ENCODE measurements at places on chromosomes 6 and 20.
A peak's percentile ranks its signal among the peaks of the same experiment; 100 is the strongest.

DNA sequence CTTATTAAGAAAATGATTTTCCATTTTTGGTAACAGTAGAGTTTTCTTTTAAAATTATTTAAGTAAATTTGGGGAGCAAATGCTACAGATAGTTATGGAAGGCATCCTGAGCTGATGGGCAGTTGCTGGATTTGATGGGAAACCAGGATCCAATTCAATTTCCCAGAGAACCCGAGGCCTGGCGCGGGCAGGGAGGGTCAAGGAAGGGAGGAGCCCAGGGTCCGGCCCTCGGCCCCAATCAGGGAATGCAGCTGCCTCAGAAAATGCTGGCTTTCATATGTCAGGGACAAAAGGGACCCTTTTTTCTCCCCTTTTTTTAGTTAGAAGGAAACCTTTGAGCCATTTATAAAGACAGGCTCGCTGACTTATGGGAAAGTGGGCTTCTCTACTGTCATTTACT lies 42.1 kb downstream of the CTCFL start:
- DNase-seq = no peak

DNA sequence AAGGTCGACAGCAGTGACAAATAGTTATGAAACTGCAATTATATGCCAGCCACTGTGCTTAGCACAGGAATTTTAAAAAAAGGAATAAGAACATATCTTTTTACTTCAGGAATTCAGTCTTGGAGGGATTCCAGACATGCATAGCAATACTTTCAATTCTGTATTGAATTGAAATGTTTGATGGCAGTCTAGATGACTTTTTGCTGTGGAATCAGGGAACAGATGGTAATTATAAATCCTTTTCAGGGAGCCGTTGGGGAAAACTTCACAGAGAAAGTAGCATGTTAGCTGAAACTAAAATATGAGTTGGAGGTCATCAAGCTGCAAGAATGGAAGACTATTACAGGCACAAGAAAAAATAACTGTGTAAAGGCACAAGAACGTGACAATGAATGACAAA lies 74.8 kb downstream of the IMPG1 start:
- no peak for DNase-seq

- DNase-seq = peak; percentile 63
Observed at GRCh38 chr6:27019651-27020552, 227.6 kb upstream of the PRSS16 start.

DNA sequence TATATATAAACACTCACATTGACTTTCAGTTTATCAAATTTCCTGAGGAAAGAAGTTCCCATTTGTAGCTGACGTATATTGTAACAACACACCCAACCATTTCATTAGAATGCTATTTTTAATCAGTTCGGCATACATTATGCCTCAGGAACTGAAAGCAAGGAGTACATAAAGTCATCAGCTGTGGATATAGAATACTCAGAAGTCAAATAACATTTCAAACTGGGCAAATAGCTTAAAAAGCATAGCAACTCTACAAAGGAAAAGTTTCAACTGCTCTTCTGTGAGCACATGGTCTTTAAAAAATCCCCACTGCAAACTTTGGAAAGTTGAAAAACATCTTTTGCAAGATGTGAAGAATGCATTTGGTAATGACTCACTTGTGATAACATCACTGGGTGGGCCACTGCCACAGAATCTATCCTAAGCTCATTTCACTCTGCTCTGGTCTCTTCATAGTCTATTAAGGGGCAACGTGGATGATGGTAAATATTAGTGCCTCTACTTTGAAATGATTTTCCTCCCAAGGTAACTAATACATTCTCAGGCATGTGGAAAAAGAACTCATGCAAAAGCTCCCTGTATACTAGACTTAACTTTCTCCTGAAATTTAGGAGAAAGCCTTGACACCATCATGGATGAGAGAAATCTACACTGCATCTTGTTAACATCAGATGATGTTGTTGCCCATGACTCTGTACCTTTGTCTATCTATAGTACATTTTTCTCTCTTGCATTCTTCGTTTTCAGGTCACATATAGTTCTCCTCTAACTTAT lies 49.2 kb downstream of the FYN start:
- peak; percentile 37 for DNase-seq

GRCh38 chr20:18414140-18414539 lies 52.7 kb downstream of the DZANK1 start:
- DNase-seq = no peak

- no peak for DNase-seq
Observed at GRCh38 chr6:111524735-111525134, 41.7 kb upstream of the REV3L start.

DNA sequence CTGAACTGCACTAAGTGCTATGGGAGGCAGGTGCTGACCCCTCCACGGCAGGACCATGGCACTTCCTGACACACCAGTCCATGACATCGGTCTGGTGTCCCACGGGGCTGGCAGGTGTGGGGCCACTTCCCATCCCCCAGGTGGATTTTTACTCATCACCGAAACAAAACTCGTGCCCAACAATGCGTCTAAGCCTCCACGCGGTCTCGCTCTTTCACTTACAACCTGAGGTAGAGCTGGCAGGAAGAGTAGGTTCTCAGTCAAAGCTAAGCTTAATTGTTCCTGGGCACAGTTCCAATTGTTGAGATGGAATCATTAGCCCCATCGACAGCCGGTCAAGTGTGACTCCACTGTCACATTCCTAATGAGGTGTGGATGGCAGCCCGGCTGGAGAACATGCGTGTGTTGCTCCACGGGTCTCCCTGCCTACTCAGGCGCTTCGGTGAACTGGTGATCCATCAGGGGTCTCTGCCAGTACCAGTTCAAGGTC lies 125.7 kb downstream of the SLC23A2 start:
- DNase-seq = no peak

DNA sequence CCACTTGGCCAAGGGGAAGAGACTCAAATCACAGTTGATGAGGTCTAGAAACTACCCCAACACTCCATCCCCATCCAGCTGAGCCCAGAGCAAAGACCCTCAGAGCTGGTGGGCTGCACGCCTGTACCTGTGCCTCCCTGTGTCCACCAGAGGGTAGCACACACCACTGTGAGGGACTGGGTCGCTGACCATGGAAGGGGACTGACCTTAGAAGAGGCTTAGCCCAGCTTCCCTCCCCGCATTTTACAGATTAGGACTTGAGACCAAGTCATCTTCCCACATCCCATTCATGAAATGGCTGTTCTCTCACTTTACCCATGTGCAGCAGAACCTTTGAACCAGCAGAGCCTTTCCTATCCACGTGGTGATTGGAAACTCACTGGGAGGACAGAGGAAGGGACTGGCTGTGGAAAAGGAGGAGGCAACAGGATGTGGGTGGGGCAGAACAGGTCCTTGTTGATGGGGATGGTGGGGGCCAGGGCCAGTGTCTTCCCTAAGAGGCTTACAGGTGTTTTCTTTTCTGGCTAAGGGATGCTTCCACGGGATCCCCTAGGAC lies 44.3 kb downstream of the CPXM1 start:
- peak; percentile 9 for DNase-seq

DNA sequence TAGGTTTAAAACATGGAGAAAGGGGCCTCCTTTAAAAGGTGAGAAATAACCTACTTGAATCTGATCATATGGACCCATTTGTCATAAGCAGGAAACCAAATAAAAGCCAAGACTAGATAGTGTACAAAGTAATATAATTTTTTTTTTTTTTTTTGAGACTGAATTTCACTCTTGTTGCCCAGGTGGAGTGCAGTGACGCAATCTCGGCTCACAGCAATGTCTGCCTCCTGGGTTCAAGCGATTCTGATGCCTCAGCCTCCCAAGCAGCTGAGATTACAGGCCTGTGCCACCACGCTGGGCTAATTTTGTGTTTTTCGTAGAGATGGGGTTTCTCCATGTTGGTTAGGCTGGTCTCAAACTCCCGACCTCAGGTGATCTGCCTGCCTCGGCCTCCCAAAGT lies 89.2 kb downstream of the SASH1 start:
- no peak for DNase-seq

DNA sequence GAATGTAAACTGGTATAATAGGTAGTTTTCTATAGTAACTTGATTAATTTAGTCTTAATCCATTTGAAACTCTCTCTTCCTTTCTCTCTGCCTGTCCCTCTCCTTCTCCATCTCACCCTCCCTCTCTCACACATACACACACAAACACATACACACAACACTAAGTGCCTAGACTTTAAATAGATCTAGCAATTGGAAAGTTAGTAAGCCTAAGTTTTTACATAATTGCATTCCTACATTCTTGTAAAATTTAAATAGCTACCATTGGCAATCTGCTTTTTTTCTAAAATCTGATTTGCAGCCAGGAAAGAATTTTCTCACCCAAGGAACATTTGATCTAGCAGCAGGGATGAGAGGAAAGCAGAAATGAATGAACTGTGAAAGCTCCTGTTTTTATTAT lies 15.7 kb downstream of the GFRA4 start:
- no peak for DNase-seq

- no peak for DNase-seq
Observed at GRCh38 chr20:5977223-5977622, 26.8 kb downstream of the MCM8 start.

GRCh38 chr6:3758842-3759144 lies 7.3 kb upstream of the PXDC1 start:
- DNase-seq = no peak

DNA sequence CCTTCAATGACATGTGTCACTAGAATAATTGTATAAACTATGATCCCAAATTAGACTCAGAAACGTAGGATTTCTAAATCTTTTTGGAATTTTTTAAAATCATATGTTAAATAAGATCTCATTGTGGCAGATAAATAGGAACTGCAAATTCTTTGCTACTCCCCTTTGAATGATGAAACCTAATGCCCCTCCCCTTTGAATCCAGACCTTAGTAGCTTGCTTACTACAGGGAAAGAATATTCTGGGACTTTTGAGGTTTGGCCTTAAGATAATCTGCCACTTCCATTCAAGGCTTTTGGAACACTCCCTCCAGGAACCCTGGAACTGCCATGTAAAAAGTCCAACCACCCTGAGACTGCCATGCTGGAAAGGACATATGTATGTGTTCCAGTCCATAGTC lies 7.1 kb downstream of the TDP2 start:
- no peak for DNase-seq

DNA sequence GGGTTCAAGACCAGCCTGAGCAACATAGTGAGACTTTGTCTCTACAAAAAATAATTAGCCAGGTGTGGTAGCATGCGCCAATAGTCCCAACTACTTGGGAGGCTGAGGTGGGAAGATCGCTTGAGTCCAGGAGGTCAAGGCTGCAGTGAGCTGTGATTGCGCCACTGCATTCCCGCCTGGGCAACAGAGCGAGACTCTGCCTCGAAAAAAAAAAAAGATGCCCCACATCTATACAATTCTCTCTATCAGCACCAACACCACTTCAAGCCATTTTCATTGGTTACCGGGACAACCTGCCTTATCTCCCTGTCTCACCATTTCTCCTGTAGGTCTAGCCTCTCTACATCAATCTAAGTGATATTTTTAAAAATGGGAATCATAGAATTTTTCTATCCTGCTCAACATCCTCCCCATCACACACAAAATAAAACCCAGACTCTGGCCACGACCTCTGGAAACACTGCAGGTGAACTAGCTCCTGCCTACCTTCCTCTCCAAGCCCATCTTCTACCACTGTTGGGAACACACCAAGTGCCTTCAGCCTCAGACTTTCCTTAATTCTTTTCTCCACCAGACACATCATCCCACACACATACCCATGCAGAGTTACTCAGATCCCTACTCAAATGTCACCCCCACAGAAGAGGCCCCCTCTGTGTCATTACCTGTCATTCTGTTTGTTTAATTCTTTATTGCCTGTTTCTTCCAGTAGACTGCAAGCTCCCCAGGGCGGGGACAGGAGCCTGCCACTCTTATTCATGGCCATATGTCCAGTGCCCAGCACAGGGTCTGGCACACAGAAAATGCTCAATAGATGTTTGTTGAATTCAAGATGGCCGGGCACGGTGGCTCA lies 9.6 kb upstream of the PLTP start:
- DNase-seq = no peak

DNA sequence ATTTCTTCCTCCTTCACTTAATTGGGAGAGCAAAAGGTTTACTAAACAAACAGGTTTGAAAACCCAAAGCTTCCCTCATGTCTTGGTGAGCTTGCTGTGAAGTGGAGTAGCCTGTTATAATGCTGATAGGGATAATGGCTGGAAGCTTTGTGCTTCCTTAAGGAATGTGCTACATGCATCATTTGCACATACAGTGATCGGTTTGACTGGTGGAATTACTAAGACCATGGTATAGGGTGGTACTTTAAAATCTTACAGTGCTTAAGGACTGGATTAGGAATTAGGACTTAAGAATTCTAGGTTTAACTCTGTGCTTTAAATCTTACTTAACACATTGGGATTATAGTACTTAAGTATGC lies 75.7 kb downstream of the ARID1B start:
- DNase-seq = no peak

DNA sequence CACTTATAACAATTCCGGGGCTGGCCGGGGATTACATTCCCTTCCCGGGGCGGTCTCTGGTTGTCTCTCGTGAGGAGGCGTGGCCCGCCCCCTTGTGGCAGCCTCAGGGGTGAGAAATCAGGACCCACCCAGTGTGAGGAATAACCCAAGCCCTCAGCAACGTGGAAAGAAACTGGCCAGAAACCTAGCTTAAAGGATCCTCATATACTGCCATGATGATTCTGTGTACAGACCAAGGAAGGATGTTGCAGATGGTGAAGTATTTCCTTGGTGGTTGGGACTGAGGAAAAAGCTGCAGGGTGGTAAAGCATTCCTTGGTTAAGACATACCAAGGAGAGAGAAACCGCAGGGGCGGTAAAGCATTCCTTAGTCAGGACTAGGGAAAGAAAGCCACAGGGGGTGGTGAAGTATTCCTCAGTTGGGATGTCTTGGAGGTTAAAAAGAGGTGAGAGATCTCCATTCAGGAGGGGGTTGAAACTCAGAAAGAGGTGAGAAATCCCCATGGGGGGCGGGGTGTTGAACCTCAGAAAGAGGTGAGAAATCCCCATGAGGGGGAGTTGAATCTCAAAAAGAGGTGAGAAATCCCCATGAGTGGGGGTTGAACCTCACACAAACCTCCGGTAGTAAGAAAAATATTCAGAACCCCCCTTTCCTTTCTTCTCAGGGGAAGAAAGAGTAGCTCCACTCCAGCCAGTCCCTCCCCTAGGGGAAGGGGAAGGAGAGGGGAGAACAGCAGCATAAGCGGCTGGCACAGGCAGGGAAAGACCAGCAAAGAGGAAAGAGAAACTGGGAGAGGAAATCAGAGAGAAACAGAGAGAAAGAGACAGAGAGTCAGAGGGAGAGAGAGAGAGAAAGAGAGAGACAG lies 238.1 kb downstream of the RNGTT start:
- peak; percentile 89 for DNase-seq

DNA sequence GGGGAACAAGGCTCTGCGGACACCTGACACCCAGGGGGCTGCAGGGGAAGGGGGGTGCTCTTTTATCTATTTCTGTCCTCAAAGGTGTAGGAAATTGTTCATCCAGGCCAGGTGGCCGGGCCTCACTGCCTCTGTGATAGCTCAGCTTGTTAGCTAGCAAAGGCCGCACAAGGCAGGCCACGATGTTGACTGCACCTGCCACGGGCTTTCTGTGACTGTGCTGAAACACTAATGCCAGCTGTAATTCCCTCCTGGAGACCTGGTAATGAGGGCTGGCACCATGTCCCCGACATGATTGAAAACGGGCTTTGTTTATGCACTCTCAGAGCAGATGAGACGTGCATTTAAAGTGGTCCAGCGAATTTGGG lies 61.4 kb upstream of the APCDD1L start:
- DNase-seq = no peak

GRCh38 chr6:42550277-42550676 lies 13.6 kb upstream of the UBR2 start:
- no peak for DNase-seq

All from non-pigmented ciliary epithelial cell (primary cell).